Mesothelial cell of epicardium (in vitro differentiated cells): ENCODE measurements at places on chromosomes 1 and 21.
A peak's percentile ranks its signal among the peaks of the same experiment; 100 is the strongest.

- H3K27ac ChIP-seq: no peak overlapping the region
- H3K36me3 ChIP-seq: no peaks in the 10 kb centered on the region
Observed at GRCh38 chr1:75472089-75472970, 138.6 kb downstream of the SLC44A5 start.

- no peak for DNase-seq
- H3K27me3 ChIP-seq: peaks cover 2% of the 10 kb centered on the region
- H3K36me3 ChIP-seq: no peaks in the 10 kb centered on the region
Observed at GRCh38 chr1:73765551-73766233, 432.3 kb downstream of the LRRIQ3 start.

DNA sequence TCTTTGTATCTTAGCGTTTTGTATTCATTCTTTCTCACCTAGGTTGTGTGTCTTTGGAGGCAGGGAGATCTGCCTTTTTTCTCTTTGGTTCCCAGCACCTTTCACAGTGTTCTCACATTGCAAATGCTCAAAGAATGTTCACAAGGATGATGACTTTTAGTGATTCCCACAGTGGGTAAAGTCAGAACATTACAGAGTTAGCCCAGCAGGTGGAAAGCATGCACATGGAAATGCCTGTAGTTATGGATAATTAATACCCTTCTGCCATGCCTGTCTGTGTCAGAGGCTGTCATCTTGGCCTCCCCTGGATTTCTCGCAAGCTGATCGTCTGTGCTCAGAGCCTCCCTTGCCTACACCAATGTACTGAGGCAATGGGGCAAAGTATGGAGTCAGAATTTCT is 458.9 kb downstream of the LMO4 start:
- no peaks in the 10 kb centered on the region for H3K27me3 ChIP-seq
- no peak overlapping the region for H3K4me3 ChIP-seq
- no peak for DNase-seq

DNA sequence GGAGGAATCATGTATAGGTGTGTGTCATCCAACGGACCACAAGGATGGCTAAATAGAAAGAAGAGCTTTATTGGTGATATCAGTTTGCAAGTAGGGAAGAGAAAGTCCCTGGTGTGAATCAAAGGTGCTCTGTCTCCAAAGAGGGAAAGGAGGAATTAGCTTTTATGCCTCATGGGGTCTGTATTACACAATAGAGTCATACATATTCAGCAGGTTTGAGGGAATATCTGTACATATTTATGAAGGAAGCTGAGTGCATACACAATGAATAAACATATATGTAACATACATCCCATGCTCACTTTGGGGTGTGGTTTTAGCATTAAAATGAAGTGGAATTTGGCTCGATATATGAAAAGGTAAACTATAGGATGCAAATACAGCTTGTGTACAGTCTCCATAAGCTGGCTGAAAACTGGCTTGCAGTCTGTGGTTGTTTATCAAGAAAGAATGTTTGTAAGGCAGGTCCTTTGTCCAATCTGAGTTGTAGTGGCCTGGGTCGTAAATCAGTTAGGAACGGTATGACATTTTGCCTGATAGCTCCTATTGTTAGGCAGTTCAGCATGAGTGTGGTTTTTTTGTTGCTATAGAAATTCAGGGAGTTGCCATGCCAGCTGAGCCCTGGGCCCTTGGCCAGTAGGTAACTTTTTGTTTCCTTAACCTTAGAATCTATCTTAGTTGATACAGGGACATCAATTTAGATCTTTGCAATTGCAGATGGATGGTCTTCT is 198.0 kb upstream of the ZP4 start:
- DNase-seq: no peak
- H3K4me1 ChIP-seq: peaks cover 4% of the 10 kb centered on the region
- no peak overlapping the region for H3K4me3 ChIP-seq
- no peaks in the 10 kb centered on the region for H3K36me3 ChIP-seq

DNA sequence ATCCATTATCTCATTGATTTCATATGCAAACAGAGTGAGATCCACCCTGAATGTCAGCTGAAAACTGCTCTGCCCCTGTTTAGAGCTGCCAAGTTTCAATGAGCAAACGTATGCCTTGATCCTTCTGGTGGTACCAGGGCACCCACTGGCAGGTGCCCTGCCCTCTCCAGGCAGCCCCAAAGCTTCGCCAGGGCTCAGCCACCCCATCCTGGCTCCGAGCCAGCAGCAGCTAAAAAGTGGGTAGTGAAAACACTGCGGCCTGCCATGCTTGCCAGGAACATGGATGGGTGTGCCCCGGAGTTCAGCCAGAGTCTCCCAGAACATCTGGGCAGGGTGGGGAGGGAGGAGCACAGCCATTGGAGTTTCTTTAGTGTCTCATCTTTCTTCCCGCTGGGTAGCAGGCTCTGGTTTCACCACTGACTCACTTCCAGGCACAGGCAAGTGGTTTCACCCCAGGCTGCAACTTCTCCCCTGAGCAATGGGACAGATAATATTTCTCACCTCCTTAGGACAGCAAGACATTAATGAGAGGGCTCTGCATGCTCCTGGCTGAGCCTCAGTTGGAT is 8.1 kb upstream of the LMX1A start:
- peaks cover 95% of the 10 kb centered on the region for H3K27me3 ChIP-seq
- DNase-seq: no peak
- no peaks in the 10 kb centered on the region for H3K36me3 ChIP-seq
- H3K27ac ChIP-seq: no peak overlapping the region
- H3K4me3 ChIP-seq: no peak overlapping the region

DNA sequence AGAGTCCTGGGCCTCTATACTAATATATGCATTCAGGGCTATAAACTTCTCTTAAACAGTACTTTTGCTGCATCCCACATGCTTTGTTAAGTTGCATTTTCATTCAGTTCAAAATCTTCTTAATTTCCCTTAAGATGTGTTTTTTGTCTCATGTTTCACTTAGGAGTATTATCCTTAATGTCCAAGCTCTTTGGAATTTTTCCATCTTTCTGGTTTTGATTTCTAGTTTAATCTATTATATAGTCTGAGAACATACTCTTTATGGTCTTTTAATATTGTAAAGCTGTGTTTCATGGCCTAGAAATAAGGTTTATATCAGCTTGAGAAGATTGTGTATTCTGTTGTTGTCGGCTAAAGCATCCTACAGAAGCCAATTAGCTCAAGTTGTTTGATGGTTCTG is 1041.8 kb downstream of the PLA2G4A start:
- H3K27ac ChIP-seq: peak overlapping the region; percentile 45
- DNase-seq: no peak
- H3K4me3 ChIP-seq: no peak overlapping the region
- peaks cover 33% of the 10 kb centered on the region for H3K4me1 ChIP-seq
- no peaks in the 10 kb centered on the region for H3K27me3 ChIP-seq

- no peak for DNase-seq
- peak overlapping the region; percentile 87 for H3K27ac ChIP-seq
- H3K36me3 ChIP-seq: peaks cover 6% of the 10 kb centered on the region
- H3K4me3 ChIP-seq: peak overlapping the region; percentile 75
Observed at GRCh38 chr1:155858800-155859233, 550 bp upstream of the SYT11 start.

DNA sequence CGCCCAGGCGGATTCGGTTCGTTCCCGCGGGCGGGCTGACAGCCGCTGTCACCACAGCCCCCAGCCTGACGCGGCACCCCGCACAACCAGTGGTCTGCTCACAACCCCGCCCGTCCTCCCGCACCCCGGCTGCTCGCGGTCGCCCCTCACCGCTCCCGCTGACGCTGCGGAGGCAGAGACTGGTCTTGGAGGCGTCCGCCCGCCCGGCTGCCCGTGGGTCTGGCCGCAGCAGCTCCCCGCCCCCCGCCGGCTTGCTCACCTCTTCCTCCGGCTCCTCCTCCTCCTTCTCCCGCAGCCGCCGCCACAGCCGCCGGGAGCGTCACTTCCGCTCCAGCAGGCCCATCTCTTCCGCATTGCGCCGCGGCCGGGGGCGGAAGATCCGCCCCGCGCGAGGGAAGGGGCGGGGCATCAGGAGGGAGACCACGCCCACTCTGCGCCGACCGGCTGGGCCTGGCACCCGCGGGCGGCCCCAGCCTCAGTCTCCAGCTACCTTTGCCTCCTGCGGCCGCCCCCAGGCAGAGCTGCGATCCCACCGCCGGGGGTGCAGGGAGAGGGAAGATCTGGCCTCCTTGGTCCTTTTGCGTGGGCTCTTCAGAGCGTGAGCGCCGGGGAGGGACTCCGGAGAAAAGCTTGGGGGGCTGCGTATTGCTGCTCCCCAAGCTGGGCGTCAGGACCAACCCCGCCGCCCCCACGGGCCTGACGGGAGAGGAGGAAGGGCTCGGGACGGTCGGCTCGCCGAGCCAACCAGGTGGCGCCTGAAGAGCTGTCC is at the start of gene SYNJ1:
SYNJ1 (minus strand) TSS at position 327 of the 769 bp plus-strand sequence. CDS start 1,118 bp downstream, outside the sequence.
- H3K4me3 ChIP-seq: peak within 1 kb of the TSS; percentile 91
- peaks cover 16% of the 10 kb centered on the region for H3K4me1 ChIP-seq
- H3K36me3 ChIP-seq: peaks cover 6% of the 10 kb centered on the region

DNA sequence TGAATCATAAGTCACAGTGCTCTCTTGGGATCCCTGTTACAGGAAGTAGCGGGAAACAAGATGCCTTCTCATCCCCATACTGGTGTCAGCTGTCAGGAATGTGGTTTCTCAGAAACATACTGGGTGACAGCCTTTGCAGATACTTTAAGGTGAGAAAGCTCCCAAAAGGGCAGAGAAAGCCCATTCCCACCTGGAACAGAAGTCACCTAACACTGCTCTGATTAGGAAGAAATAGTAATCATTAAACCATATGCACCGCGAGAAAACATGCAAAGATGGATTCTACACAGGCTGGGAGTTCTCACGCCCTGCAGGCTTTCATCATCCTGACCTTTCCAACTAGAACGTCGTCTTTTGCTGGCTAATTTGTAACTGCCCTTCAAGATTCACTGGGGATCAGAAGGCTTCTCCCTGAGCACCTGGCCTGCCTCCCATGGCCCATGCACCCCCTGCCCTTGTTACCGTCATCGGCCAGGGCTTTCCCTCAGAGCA is 46.2 kb upstream of the SLC44A3 start:
- H3K4me3 ChIP-seq: no peak overlapping the region
- peak overlapping the region; percentile 59 for H3K27ac ChIP-seq
- H3K36me3 ChIP-seq: peaks cover 3% of the 10 kb centered on the region
- H3K4me1 ChIP-seq: peaks cover 21% of the 10 kb centered on the region
- no peaks in the 10 kb centered on the region for H3K27me3 ChIP-seq

- H3K4me1 ChIP-seq: peaks cover 30% of the 10 kb centered on the region
- peaks cover 46% of the 10 kb centered on the region for H3K27me3 ChIP-seq
- H3K36me3 ChIP-seq: no peaks in the 10 kb centered on the region
- no peak overlapping the region for H3K27ac ChIP-seq
Observed at GRCh38 chr1:229410692-229411433, 23.0 kb downstream of the ACTA1 start.

DNA sequence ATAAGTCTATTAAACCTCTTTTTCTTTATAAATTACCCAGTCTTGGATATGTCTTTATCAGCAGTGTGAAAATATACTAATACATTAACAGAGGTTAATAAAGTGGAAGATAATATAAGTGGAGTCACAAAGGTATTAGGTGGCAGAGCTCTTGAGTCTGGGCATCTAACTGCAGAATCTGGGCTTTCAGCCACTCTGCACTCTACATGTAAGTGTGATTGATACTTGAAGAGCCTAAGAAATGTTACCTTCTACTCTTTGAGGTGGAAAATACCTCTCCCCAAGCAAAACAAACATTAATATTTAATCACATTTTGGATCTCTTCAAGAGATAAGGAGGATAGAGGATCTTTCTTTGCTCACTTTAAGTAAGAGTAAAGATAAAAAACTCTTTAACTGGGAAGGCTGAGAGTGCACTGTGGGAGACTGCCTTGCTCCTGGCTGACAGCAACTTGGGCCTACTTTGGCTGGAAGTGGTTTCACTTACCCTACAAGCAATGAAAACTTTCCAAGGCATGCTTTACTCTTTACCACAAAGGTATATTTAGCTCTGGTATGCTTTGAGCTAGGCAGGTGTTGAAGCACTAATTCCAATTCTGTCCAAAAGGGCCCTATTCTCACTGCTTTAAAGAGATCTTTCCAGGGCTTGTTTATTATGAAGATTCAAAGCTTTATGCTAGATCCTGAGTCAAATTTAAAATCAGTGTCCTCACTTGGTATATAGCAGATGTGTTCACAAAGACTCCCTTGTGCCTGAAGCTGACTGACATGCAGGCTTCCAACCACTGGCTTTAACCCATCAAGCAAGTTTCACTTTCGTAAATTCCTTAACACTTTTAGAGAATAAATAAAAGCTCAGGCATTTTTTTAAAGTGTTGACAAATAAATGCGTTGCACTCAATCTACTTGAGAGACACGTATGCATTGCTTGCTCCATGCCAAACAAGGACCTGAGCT is 245.3 kb upstream of the ZP4 start:
- H3K36me3 ChIP-seq: no peaks in the 10 kb centered on the region
- H3K27me3 ChIP-seq: no peaks in the 10 kb centered on the region
- H3K4me3 ChIP-seq: no peak overlapping the region
- DNase-seq: no peak
- no peak overlapping the region for H3K27ac ChIP-seq

DNA sequence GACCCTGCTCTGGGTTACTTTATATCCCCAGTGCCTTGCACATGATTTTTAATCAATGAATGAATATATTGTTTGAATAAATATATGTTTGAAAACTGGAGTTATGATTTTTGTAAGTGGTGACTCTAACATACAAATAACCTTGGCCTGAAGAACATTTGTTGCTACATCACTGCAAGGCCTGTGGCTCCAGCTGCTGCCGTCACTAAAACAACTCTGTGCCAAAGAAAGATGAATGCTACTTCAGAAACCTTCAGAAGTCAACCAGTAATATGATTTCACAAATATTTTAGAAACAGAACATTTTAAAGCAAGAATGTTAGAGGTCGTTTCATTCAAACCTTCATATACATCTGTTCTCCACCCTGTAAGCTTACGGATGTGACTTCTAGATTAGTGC is 60.6 kb upstream of the SEC16B start:
- H3K27ac ChIP-seq: no peak overlapping the region
- no peaks in the 10 kb centered on the region for H3K27me3 ChIP-seq
- DNase-seq: no peak
- no peak overlapping the region for H3K4me3 ChIP-seq
- H3K36me3 ChIP-seq: no peaks in the 10 kb centered on the region
- peaks cover 13% of the 10 kb centered on the region for H3K4me1 ChIP-seq

GRCh38 chr1:53026254-53026653 is 35.8 kb upstream of the PODN start:
- no peaks in the 10 kb centered on the region for H3K36me3 ChIP-seq
- H3K27me3 ChIP-seq: no peaks in the 10 kb centered on the region
- peaks cover 2% of the 10 kb centered on the region for H3K4me1 ChIP-seq
- no peak overlapping the region for H3K27ac ChIP-seq
- no peak overlapping the region for H3K4me3 ChIP-seq

DNA sequence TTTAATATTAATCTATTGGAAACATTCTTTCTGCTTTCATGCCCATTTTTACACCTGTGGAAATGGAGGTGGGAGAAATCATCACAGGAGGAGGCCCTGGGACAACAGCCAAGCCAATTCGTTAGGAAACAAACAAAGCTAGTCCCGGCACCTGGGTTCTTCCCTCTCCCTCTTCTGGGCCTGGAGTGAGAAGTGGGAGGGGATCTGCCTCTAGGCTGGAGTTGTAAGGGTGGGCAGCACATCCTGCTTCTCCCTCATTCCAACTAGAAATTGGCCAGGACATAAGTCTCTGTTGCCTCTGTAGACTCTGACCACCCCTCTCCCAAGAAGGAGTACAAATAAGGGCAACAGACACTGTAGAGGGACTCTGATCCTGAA is 20.2 kb upstream of the ERO1B start:
- H3K27me3 ChIP-seq: peaks cover 11% of the 10 kb centered on the region
- H3K27ac ChIP-seq: no peak overlapping the region
- H3K4me3 ChIP-seq: no peak overlapping the region
- no peaks in the 10 kb centered on the region for H3K36me3 ChIP-seq
- no peaks in the 10 kb centered on the region for H3K4me1 ChIP-seq
